A549 treated with RU486 at 1 μM for 4 hours (cell line): ENCODE measurements at places on chromosomes 6 and 20. TPM values are rescaled to one million over a fixed set of nuclear protein-coding genes. Genes with fewer than 3 reads are reported as not detected.

Gene PGC
- not detected in 5 replicates for total RNA-seq

Gene ZSCAN16
- 4.0 to 5.2 TPM (median 4.9 TPM) in 5 replicates for total RNA-seq

Gene OVOL2
- total RNA-seq, result 0.16 to 0.43 TPM (median 0.19 TPM) in 4 of 5 replicates, not detected in the other

Gene GPRC6A
- not detected in 5 replicates for total RNA-seq

Gene PPP1R14C
- 0.63 to 1.5 TPM (median 0.89 TPM) in 5 replicates for total RNA-seq

Gene ILRUN
- total RNA-seq, result 26.8 to 33.2 TPM (median 31.8 TPM) in 5 replicates

Gene NMBR
- total RNA-seq, result not detected in 5 replicates

Gene CYP39A1
- 0.06 to 0.15 TPM (median 0.14 TPM) in 3 of 5 replicates, not detected in the others for total RNA-seq

Gene PPP1R3G
- total RNA-seq, result 1.2 to 2.0 TPM (median 1.6 TPM) in 5 replicates

Gene KHDRBS2
- not detected in 5 replicates for total RNA-seq

Gene OOEP
- total RNA-seq, result not detected in 5 replicates

Gene SLC44A4
- 0.07 to 0.30 TPM in 2 of 5 replicates, not detected in the others for total RNA-seq

Gene LINC00237
- total RNA-seq, result not detected in 5 replicates
